ENCODE measurements at places on chromosomes 2 and 18. TPM values are rescaled to one million over a fixed set of nuclear protein-coding genes. Genes with fewer than 3 reads are reported as not detected.

The DNPEP gene
- total RNA-seq: 53.3 TPM

The C2orf66 gene
- total RNA-seq: not detected

The TRIM43 gene
- not detected for total RNA-seq

The LOXHD1 gene
- total RNA-seq: 0.25 TPM

The CXCR1 gene
- total RNA-seq: 0.09 TPM

The EN1 gene
- 0.16 TPM for total RNA-seq

The RGPD8 gene
- total RNA-seq: 13.8 TPM

The DOK1 gene
- total RNA-seq: 16.7 TPM

The SLC20A1 gene
- total RNA-seq: 46.2 TPM

The C18orf54 gene
- total RNA-seq: 3.1 TPM

The INSIG2 gene
- total RNA-seq: 29.0 TPM

The ARHGEF33 gene
- total RNA-seq: 2.3 TPM

The MLPH gene
- 9.6 TPM for total RNA-seq

The DNAH7 gene
- 15.7 TPM for total RNA-seq

The TOGARAM2 gene
- total RNA-seq: 0.60 TPM

The SOX11 gene
- 0.22 TPM for total RNA-seq

The SDC1 gene
- 266 TPM for total RNA-seq

The HMSD gene
- total RNA-seq: 1.4 TPM

The SERPINB4 gene
- total RNA-seq: not detected

The VIT gene
- total RNA-seq: not detected

The GKN2 gene
- not detected for total RNA-seq

The MC5R gene
- total RNA-seq: not detected

The FAM228A gene
- 0.76 TPM for total RNA-seq

The BBS5 gene
- total RNA-seq: 13.5 TPM

The TIA1 gene
- total RNA-seq: 97.6 TPM

The CROCC2 gene
- 0.13 TPM for total RNA-seq
